ENCODE measurements at places on chromosomes 3 and 15.

- DNase-seq: no peak
Measured at GRCh38 chr15:28907338-28907960, 21.7 kb downstream of the APBA2 start.

DNA sequence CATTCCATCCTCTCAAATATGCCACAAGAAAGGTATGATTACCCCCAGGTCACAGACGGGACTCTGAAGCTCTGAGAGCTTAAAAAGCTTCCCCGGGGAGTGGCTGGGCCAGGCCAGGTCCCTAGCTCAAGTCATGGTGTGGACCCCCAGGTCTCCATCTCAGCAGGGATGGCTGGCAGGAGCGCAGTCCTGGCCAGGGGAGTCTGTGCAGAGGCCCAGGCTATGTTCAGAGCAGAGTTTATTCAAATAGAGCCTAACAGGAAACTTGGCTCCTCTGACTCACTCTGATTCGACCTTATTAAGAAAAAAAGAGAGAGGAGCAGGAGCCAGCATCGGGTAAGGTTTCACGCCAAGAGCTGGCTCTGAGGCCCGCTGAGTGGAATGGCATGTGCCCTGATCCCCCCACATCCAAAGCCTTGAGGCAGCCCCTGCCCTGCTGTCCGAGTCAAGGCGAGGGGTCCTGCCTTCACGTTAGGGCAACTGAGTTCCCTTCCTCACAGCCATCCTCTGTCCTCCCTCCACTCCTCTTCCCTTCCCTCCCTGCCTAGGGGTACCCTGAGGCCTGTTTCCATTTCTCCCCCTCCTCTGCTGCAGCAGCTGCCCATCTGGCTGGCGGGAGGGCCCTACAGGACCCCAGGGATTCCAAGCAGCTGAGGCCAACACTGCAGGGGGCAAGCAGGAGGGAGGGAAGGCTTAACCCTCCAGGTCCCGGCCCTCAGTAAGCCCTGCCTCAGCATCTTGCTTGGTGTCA lies 1.9 kb upstream of the LOXL1 start:
- DNase-seq: no peak

DNA sequence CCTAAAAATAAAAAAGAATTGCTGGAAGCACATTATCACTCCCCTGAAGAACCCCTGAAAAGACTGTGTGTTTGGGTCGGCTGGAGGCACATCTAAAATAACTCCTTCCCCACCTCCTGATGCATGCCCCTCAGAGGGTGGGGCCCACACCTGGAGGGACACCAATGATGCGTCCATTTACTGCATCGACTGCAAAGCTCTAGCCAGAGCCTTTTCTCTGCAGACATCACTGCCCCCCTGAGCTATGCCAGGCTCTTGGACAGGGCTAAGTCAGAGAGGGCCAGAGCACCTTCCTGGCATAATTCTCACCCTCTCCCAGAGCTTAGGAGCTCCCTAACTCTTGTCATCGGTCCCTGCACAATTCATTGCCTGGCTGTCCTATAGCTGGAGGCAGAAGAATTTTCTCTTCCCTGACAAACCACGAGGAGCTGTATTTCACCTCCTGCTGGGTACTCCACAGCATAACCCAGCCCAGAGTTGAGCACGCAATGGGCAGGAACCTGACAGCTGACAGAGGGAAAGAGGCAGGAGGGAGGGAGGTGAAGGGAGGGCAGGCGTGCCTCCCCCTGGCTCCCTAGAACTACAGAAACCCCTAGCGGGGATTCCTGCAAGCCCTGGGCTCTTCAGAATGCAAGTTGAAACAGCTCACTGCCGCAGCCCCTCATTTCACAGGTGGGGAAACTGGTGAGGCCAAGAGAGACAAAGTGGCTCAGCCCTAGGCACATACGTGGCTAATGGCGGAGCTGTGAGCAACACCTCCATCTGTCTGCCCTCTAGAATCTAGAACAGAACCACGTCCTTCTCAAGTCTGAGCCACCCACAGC lies 46.6 kb downstream of the XXYLT1 start:
- no peak for DNase-seq

DNA sequence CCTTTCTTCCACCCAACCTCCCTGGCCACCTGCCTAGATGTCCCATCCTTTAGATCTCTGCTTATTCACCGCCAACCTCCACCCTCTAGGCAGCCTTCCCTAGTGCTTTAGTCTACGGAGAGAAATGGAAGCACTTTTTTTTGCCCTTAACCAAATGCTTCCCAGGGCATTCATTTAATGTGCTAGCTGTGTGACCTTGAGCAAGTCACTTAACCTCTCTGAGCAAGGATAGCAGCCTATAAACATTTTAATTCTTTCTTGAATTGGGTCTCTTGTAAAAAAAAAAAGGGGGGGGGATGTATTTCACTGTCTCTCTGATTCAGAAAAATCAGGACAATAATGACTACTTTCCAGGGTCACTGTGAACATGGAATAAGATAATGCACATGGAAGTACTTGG lies 3.2 kb upstream of the INSYN1 start:
- no peak for DNase-seq

GRCh38 chr3:103406320-103406850 lies 971.6 kb downstream of the ZPLD1 start:
- DNase-seq: no peak

DNA sequence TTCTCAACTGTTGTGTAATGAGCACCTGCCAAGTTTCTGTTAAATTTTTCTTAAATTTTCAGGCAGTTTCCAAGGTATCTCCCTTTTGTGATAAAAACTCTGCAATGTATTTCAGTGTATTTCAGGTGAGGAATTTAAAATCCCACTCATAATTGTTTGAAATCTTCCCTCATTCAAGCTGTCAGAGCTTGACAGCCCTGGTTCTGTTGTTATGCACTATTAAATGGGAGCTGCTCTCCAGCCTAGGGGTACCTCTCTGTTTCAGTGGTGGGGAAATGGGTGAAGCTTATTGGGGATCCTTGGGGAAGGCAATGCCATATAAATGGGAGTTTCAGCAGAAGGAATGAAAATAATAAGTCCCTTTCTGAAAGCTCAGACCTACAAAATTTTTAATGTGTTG lies 178.0 kb upstream of the TMCO5A start:
- DNase-seq: no peak

All from hippocampal formation (tissue), 2 donors.